Activated T-cell treated with anti-CD3 and anti-CD28 coated beads, Interleukin-2, amount 50 U/mL, for 24 hours (primary cell): ENCODE measurements at places on chromosomes 12 and 14.

DNA sequence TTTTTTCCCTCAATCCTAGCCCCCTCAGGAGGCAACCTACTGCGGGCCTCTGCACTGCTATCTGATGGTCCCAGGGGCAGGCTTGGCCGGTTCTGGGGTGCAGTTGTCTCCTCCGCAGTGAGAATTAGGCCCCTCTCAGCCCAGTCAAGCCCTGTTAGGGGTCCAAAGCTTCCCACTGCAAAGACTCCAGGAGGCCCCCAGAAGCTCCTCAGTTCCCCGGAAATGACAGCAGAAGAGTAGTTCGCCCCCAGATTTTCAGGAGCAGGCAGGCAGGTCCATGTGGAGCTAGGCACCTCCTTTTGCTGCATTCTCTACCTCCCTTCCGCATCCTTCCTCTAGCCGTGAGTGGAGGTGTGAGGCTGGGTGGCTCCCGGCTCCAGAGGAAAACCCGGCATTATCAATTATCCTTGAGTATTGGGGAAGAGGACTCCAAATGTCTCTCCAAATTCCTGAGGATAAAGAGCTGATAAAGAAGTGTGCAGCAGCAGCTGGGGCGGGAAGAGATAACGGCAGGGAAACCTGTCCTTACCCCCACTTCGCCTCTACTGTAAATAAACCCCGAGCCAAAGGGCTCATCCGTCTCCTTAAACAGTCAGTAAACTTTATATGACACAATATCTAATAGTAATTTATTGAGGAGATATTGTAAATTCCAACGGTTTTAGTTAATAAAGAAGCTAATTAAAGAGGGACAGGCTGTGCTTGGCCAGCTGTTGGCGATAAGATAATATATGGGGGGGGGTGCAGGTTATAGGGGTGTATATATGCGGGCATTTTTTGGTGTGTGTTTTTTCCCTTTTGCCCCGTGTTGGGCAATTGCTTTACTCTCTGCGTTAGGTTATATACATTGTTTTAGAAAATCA is 641 bp upstream of the HOXC12 start:
- no peak for DNase-seq

GRCh38 chr12:10291030-10291429 is 16.6 kb upstream of the KLRD1 start:
- DNase-seq: no peak

- DNase-seq: no peak
These were observed 32.5 kb upstream of the EVL start for GRCh38 chr14:100032738-100033137.

- no peak for DNase-seq
These were observed 297.1 kb downstream of the PDZRN4 start for GRCh38 chr12:41485203-41485602.

DNA sequence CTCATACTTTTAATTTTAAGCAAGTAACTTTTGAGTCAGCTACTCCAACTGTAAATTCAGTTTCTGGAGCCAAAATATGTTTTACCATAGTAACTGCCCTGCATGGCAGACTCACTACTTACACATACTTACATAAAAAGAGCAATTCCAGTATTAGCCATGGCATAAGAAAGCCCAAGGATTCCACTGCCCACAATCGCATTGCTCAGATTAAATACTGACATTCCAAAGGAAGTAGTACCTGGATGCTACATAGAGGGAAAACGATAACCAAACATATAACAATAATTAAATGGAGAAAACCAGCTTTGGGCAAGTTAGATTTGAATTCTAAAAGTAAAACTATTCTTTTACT is 2.2 kb downstream of the SLC38A2 start:
- no peak for DNase-seq

DNA sequence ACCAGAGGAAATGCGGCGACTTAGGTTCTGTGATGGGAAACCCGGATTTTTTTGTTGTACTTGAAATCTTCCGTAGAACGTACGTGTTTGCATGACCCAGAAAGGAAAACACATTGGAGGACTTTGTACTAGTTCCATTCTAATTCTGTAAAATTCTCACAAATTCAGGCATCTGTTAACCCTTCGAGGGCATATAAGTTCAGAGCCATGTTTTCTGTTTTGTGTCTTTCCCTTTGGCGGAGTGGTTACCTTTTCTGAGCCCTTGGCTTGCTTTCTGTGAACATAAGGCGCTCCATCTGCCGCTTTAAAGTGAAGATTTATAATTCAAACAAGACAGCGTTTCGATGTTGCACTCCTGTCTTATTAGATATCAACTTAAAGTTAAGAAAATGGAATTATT is 34.2 kb downstream of the BICD1 start:
- DNase-seq: no peak
